ENCODE measurements at places on chromosomes 1 and 21.

DNA sequence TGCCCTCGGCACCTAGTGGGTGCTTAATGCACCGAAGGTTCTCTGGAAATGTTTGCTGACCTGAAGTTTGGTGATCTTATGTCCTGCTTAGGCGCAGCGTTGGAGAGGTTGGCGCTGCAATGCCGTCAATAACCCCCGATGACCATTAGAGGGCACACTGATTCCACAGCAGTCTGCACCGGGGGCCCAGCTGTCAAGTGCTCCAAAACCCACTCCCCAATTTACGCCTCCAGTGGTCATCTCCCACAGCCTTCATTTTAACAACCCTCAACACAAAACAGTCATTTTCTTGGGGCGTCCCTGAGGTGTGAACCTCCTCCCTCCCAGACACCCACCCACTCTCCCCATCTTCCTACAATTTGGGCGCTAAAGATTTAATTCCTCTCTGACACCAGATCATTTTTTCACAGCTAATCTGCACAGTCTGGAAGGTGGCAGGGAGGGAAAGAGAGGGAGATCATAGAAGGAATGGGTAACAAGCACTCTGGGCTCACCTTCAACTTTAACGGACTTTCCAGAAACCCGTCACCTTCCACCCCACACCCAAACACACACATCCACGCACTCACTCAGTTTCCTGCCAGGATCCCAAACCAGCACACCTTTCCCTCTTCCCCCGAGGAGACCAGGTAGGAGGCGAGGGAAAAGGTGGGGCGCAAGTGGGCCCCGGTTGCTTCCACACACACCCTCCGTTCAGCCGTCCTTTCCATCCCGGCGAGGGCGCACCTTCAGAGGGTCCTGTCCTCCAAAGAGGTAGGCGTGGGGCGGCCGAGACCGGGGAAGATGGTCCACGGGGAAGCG, 570 bp upstream of the NPR1 start:
- peak; percentile 67 for DNase-seq

DNA sequence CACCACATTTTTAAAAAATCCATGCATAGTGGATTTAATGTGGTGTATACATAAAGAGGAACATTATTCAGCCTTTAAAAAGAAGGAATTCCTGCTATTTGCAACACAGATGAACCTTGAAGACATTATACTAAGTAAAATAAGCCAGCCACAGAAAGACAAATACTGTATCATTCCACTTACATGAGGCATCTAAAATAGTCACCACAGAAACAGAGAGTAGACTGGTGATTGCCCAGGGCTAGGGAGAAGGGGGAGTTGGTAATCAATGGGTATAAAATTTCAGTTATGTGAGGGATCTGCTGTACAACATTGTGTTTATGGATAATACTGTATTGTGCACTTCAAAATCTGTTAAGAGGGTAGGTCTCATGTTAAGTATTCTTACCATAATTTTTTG, 10.0 kb downstream of the FAM163A start:
- no peak for DNase-seq

DNA sequence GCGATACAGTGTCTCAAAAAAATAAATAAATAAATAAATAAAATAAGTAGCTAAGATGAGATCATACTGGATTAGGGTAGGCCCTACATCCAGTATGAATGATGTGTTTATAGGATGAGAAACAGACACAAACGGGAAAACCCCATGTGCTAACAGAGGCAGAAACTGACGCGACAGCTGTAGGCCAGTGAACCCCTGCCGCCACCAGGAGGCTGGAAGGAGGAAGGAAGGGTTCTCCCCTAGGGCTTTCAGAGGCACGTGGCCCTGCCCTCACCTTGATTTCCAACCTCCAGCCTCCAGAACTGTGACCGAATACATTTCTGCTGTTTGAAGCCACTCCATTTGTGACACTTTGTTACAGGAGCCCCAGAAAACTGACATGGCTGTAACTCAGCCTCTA, 38.5 kb downstream of the CHD5 start:
- no peak for DNase-seq

DNA sequence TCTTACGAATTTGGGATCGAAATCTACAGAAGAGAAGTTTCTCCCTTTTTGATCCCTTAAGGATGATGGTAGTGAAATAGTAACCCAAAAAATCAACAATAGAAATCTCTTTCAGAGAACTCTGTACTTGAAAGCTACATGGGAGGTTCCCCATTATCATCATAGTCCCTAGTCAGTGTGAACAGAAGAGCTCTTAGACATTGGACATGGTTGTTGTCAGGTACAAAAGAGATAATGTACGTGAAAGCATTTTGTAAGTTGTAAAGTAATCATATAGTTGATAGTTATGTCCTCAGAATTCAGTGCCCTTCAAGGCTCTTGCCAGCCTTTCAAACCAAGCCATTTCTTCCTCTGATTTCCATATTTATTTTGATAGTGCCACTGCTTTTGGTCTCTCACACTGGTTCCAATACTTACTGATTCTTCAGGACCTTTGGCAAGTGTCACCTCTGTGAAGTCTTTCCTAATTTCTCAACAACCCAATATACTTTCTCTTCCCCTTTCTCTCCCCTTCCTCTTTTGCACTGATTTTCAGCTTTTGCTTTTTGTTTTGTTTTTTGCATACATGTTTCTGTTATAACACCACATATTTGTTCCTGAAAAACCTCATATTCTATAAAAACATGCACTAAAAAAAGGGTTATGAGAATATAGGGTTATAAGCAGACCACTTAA, 22.4 kb downstream of the VPS45 start:
- no peak for DNase-seq

- DNase-seq: no peak
Observed at GRCh38 chr1:36829066-36829465, 205.2 kb downstream of the GRIK3 start.

DNA sequence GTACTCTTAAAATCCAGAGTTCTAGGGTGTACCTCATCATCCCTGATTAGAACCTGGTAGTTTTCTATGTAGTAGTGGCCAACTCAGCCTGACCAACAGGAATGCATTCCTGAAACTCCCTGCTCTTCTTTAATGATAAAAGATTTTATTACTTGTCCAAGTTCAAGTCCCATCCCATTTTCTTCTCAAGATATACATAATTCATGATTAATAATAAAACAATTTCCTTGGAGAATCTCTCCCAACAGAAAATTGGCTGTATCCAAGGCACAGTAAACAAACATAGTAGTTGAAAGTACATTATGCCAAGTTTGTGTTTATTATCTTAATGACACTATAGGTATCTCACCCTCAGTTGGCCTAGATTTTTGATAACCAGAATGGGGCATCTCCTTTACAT, 714.1 kb upstream of the ADAMTS5 start:
- no peak for DNase-seq

DNA sequence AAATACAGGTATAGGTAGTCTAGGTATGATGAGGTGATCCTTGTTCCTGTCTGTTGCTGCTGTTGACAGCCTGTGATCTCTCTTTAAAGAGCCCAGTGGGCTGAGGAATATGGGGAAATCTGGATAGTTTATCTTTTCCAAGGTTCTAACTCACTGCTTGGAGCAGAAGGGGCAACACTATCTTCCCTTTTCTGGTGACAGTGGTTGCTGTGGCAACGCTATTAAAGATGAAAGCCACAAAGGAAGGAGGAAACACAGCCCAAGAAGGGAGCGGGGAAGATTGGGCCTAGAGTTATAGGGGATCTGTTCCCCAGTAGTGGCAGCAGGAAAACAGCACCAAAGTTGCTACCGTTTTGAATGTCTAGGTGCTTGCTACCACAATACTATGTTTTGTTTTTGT, 8.8 kb downstream of the PCP4L1 start:
- no peak for DNase-seq

DNA sequence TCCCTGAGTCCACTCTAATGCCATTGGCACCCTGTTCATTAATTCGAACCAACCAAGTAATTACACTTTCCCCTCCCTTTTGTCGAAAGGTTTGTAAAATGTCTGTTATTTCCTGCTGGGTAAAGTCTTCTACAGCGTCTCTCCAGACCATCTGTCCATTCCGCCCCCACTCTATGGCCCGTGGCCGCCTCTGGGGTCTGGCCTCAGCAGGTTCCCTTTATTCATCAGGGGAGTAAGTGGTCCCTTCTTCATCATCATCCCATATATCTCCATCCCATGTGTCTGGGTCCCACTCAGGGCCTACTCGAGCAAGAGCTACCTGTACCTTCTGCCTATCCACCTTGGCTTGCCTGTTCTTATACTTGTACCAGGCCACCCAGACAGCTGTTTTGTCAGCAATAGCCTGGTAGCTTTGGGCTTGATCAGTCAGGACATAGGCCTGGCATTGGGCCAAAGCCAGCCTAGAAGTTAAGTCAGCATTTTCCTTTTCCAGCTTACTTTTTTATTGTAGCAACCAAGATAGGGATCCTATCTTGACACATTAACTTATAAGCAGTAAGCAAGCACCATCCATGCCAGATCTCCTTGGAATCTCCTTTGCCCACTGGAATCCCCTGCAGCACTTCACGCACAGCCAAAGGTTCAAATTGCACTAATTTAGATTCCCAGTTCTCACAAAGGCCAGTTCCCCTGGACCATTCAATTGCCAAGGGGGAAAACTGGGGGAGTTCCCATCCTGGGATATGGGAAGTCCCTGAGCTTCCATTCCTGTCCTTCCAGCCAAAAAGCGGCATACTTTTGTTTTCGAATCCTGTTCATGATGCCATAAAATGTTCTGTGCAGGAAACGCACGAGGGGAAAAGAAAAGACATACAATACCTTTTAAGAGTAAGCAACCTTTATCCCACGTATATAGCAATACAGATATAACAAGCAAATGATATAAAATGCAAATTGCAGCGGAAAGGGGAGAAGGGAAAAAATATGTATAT, 6.6 kb upstream of the STUM start:
- DNase-seq: no peak

GRCh38 chr1:232662910-232663309, 33.0 kb upstream of the SIPA1L2 start:
- no peak for DNase-seq

DNA sequence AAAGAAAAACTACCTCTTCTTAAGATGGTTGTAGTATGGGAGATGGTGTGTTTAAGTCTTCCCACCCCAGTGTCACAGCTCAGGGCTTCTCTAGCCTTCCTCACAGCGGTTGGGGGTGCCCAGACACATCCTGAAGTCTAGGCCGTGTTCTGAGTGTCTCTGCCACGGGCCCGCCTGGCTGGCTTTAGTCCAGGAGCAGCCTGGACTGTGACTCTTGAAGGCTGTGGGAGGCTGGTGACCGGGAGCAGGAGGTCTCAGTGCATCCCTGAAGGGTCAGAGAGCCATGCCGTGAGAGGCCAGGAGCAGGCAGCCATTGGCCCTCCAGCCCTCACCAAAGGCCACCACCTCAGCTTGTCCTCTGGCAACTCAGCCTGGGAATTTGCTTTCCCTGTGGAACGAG, 4.5 kb downstream of the EPHX1 start:
- no peak for DNase-seq

- no peak for DNase-seq
Observed at GRCh38 chr1:118661769-118662320, 326.3 kb downstream of the TBX15 start.

GRCh38 chr1:23152966-23153684, 15.5 kb downstream of the LUZP1 start:
- DNase-seq: no peak

DNA sequence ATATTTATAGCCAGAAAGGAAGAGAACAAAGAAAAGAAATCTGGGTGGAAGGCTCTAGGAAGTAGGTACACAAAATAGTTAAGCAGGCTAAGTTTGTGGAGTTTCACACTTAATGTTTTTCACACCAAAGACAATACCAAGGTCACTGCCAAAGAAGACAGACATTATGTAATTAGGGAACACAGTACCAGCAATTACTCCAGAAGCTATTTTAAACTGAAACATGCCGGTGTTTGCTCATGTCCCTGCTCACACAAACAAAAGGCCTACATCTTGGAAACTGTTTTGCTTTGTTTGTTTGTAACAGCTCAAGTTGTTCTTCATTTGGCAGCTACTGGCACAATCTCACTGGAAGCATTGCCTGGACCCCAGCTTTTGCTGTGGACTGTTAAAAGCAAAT, 88.5 kb upstream of the DAB1 start:
- no peak for DNase-seq

DNA sequence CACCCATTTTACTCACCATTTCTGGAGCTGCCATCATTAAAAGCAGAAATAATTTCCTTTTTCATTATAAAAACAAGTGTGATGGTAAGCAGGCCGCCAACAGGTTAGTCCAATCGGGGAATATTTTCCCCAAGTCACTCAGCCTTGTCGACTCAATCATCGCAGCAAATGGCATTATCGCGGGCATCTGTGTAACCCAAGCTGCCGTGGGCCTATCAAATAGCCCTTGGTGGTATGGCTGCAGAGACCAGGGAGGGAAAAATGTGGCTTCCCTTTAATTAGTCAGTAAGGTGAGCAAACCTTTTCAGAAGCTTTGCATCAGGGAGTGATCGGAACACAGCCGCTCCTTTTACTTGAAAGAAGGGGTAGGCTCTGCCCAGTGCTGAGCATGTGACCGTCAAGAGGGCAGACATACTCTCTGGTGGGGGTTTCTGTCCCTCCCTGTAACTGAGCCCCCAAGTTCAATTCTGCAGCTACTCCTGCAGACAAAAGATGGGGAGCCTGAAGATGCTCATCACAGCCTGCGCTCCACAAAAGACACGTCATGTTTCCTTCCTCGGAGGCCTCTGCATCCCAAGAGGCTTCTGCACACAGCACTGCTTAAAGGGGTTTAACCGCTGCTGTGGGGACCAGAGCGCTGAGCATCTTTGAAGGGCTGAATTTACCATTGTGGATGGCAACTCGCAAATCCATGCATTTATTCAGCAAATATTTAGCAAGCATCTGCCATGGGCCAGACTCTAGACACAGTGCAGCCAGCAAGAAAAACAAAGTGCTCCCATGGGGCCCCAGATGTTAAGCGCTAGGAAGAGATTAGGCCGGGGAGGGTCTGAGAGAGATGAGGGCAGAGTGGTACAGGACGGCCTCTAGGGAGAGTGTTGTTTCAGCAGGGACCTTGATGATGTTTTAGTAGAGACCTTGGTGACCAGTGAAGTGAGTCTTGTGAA, 1.2 kb upstream of the TMPRSS3 start:
- DNase-seq: no peak

- DNase-seq: no peak
Observed at GRCh38 chr1:116726872-116727820, 27.1 kb upstream of the CD2 start.

All from uterus (tissue), 4 donors.